NCI-H1092 treated with DMSO at 0.1 percent for 48 hours (cell line): ENCODE measurements at places on chromosomes 16 and 17.

- no peak for DNase-seq
These were observed 39.5 kb downstream of the RBFOX1 start for GRCh38 chr16:7372095-7372494.

DNA sequence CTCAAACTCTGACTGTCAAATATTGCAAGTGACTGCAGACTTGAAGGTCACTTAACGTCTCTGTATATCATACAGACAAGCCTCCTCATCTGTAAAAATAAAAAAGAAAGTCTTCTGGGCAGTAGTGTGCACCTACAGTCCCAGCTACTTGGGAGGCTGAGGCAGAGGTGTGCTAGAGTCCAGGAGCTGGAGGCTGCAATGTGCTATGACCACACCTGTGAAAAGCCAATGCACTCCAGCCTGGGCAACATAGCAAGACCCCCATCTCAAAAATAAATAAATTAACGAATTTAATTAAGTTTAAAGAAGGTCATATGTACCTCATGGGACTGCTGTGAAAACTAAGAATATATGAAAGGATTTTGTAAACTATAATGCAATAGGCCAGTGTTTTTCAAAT, 35.0 kb upstream of the C17orf78 start:
- DNase-seq: no peak

- DNase-seq: no peak
These were observed 565 bp downstream of the WDR45B start for GRCh38 chr17:82647593-82648164.

- peak; percentile 93 for DNase-seq
These were observed at the start of gene IRX3 for GRCh38 chr16:54286366-54287130. IRX3 (minus strand) TSS chr16:54286787; CDS start chr16:54286050, 737 bp downstream.

GRCh38 chr17:60641126-60641525, 36.5 kb upstream of the BCAS3 start:
- DNase-seq: no peak

- peak; percentile 19 for DNase-seq
These were observed 377.8 kb downstream of the SOX9 start for GRCh38 chr17:72498364-72499210.
